ENCODE measurements at places on chromosomes 7 and 10.

DNA sequence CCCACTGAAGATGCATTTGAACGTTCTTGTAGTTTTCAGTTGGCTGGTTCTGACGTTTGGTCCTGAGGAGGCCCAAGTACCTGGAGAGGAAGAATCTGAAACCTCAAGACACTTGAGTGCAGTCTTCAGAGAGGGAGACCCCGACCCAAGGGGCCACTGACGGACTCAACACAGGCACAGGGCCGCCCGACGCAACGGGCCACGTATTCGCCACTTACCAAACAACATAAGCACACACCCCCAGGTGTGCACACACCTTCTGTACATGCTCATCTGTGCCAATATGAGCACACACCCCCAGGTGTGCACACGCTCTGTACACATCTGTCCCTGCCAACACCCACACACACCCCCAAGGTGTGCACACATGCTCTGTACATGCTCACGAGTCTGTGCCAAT lies 68.5 kb downstream of the DIP2C start:
- no peak for DNase-seq

DNA sequence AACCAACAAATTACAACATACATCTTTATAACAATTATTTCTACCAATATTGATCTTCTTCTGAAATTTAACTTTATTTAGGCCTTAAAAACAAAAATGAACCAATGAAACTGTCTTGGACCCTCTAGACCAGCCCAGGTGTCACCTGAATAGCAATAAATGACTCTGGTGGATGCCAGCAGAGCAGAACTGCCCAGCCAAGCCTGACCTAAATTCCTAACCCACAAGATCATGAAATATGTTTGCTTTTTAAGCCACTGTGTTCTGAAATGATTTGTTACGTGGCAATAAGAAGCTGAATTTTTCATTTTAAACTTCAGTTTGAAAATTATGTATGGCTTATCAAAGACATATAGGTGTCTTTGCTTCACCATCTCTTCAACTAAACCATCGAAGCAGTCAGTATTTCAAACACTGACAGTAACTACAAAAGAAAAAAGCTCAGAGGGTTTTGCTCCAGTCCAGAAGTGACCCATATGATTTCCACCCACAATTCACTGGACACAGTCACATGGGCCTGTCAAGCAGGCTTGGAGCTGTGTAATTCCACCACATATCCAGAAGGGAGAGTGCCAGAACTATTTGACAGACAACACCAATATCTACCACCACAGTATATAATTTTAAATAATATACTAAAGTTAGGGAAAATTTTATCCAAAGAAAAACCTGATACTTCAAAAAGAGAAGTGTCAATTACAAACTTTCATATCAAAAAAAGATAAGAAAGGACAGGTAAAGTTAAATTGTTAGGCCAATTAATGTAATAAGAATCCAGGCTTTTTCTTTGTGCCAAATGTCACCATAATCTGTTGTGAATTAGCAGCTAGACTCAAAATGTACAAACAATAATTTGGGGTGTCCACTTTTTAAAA lies 94.5 kb downstream of the KMT2C start:
- no peak for DNase-seq

GRCh38 chr10:117363028-117363427 lies 12.2 kb downstream of the PDZD8 start:
- no peak for DNase-seq

GRCh38 chr7:45812946-45813345 lies 59.9 kb downstream of the CCDC201 start:
- DNase-seq: no peak

DNA sequence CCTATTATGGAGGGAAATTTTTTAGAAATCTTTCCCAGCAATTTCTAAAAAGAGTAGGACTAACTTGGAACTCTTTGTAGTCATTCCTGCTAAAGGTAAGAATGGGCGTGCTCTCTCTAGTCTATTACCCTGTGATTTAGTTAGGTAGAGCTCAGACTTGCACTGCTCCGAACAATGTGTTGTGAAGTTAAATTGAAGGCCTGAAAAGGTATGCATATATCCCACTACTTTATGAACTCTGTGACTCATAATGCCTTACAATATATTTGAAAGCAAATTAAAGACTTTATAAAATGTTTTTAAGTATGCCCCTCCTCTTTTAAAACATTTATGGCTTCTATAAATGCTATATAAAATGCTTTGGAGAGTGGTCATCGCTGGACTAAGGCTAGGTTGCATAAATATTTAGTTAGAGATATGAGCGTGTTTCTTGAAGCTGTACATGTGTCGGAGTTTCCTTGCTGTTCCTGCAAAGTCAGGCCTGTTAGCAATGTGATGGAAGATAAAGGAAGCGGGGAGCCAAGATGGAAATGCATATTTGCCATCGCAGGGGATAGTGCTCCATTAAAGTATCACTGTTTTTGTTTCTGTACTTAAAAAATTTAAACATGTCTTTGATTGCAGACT lies 761.4 kb downstream of the LRMDA start:
- DNase-seq: no peak

- no peak for DNase-seq
These were observed 120.7 kb upstream of the GDF10 start for GRCh38 chr10:47179291-47179647.

DNA sequence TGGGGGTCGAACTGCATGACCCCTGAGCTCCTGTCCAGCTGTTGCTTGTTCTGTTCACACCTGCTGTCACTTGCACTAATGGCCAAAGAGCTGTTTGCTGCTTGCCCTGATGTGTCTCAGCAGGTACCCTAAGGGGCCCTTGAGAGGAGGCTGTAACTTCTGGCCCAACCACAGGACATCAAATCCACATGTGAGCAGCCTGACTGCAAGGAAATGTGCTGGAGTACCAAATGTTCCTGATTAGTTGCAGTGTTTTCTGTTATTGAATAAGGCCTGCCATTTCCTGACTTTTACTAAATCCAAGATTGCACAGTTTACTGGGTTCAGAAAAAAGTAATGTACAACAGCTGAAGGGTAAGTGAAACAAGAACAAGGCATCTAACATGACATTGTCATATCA lies 91.7 kb upstream of the IL6 start:
- DNase-seq: no peak

DNA sequence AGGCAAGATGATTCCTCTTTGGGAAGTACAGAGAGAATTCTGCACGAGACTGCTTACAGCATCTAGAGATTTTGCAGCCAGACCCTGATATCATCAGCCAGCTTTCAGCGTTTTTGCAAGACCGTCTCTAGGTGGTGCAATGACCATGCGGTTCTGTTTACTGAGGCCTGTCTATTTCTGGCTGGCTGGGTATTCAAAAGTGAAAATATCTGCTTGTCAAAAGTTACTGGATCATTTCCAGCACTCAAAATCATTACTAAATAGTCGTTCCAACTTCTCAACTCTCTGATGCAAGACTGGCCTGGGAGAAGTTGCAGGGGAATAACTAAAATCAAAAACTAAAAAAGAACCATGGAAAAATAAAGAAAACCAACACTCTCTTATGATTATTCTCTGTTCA lies 240.1 kb downstream of the ELMO1 start:
- no peak for DNase-seq

GRCh38 chr7:24843821-24844434 lies 86.7 kb upstream of the GSDME start:
- DNase-seq: no peak

DNA sequence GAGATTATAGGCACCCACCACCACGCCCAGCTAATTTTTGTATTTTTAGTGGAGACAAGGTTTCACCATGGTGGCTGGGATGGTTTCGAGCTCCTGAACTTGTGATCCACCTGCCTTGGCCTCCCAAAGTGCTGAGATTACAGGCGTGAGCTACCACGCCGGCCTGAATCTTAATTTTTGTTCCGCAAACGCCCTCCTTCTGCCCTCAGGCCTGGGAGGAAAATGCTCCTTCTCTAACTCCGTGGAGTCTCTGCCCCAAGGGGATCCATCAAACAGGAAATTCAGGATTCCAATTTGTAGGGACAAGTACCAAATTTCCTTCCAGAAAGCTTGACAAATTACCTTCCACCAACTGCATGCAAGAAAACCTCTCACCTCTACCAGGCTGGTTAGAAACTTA lies 43.2 kb downstream of the RBAK start:
- no peak for DNase-seq

DNA sequence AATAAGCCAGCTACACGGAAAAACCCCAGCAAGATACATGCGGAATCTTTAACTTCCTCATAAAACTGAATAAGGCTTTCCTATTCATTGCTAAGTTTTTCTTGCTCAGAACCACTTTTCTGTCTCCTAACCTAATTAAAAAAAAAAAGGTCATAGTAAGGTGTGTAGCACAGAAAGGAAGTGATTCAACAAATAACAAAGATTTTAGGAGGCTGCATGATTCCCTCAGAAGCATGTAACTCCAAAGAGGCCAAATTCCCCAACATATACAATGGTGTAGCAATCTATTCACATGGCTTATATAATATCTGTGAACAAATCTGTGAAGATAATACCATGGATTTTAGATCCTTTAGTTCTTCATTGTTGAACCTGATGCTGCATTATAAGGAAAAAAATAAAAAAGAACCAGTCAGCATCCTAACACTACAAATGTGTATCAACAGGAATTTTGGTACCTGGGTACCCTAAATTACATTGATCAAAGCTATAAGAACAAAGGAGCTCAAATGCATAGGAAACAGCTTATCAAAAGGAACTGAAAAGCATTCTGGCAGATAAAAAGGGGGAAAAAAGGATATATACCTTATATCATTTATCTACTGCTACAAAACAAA lies 63.8 kb downstream of the IMMP2L start:
- DNase-seq: no peak

DNA sequence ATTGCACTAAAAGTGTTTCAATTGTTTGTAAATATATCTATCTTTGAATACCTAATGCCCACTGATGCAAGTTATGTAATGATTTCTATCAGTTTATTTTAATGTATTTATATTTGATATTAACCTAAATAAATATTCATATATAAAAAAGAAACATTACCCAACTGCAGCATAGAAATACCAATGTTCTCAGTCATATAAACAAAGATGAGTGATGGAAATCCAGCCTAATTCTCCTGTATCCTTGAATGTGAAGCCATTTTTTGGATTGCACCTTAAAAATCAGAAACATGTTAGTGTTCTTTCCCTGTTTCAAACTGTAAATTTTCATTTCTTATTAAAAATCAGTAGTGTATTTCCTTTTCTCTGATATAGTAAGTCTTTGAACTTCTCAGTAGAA lies 305.8 kb upstream of the GNAI1 start:
- DNase-seq: no peak

DNA sequence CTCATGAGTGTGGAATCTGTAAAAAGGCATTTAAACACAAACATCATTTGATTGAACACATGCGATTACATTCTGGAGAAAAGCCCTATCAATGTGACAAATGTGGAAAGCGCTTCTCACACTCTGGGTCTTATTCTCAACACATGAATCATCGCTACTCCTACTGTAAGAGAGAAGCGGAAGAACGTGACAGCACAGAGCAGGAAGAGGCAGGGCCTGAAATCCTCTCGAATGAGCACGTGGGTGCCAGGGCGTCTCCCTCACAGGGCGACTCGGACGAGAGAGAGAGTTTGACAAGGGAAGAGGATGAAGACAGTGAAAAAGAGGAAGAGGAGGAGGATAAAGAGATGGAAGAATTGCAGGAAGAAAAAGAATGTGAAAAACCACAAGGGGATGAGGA lies 207.7 kb downstream of the ZEB1 start:
- no peak for DNase-seq

- peak; percentile 30 for DNase-seq
These were observed 513 bp downstream of the ODAD2 start for GRCh38 chr10:27998178-27998953.

GRCh38 chr10:36325815-36326214 lies 683.7 kb upstream of the FZD8 start:
- no peak for DNase-seq

DNA sequence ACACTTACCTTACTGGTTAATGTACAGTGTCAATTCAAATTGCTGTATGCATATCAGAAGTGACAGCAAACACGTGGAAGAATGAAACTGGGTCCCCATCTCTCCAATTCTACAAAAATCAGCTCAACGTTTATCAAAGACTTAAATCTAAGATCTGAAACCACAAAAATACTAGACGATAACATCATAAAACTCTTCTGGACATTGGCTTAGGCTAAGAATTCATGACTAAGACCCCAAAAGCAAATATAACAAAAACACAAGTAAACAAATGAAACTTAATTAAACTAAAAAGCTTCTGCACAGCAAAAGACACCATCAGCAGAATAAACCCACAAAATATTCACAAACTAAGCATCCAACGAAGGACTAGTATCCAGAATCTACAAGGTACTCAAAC lies 35.9 kb upstream of the PFKP start:
- DNase-seq: no peak

GRCh38 chr10:86753051-86753450 lies 3.4 kb upstream of the BMPR1A start:
- no peak for DNase-seq

DNA sequence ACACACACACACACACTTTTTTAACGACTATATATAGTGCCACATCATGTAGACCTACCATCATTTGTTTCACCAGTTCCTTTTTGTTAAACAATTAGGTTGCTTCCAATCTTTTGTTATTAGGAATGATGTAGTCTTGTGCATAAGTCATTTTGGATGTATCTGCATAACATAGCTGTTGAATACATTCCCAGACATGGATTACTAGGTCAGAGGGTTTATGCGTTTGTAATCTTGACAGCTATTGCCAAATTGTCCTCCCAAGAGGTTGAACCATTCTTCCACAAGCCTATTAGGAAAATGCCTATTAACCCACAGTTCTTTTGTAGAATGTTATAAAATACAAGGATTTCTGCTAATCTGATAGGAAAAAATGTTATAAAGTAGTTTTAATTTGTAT lies 87.3 kb downstream of the PALS2 start:
- DNase-seq: no peak

GRCh38 chr7:38716397-38716796 lies 85.2 kb upstream of the AMPH start:
- DNase-seq: no peak

GRCh38 chr7:36475381-36475780 lies 85.7 kb downstream of the ANLN start:
- no peak for DNase-seq

DNA sequence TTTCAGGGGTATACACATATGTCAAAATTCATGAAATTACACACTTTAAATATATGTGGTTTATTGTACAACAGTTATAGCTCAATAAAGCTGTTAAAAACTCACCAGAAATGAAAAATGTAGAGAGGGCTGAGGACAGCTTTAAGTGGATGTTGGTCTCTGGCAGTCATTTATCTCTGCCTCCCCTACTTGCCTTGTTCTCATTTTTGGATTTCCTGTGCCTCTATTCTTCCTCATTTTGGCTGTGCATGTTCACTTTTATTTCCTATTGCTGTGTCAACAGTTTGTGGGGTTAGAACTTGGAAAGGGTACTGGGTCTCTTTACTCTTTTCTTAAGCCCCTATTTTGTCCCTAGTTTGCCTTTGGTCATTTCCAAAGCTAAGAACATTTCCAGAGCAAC lies 18.6 kb upstream of the MEST start:
- DNase-seq: no peak

DNA sequence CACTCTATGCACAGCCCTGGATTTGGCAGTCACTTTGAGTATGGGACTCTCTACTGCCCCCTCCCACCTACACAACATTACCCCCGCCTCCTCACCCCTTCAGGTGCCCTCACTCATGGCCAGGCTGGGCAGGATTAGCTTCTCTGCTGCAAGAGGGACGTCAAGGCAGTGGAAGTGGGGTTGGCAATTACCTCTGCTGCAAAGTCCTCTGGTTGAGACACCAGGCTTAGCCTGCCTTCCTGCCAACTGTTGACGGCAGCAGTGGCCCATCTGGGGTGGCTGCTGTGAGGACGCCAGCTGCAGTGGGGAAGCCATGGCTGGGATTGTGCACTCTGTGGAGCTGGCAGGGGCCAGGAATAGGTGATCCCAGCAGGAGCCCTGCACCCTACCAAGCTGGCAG lies 26.7 kb downstream of the SVIL start:
- no peak for DNase-seq
